A549 treated with Mapracorat at 1 μM for 4 hours (cell line): ENCODE measurements at places on chromosomes 5 and 9. TPM values are rescaled to one million over a fixed set of nuclear protein-coding genes. Genes with fewer than 3 reads are reported as not detected.

Gene KCNN2
- 0.08 to 0.15 TPM (median 0.11 TPM) in 4 of 5 replicates, not detected in the other for total RNA-seq

Gene LHFPL2
- total RNA-seq, result 54.6 to 67.2 TPM (median 61.2 TPM) in 5 replicates

Gene PCDHGB5
- 1.6 to 2.6 TPM (median 2.2 TPM) in 5 replicates for total RNA-seq

Gene MACIR
- total RNA-seq, result 18.1 to 20.5 TPM (median 19.7 TPM) in 5 replicates

Gene TAS2R1
- total RNA-seq, result not detected in 5 replicates

Gene HK3
- not detected in 5 replicates for total RNA-seq

Gene ORM2
- total RNA-seq, result not detected in 5 replicates

Gene ABCA1
- total RNA-seq, result 3.3 to 4.8 TPM (median 3.4 TPM) in 5 replicates

Gene SLCO6A1
- not detected in 5 replicates for total RNA-seq

Gene SH3GL2
- total RNA-seq, result 0.05 to 0.08 TPM (median 0.07 TPM) in 3 of 5 replicates, not detected in the others

Gene AGXT2
- not detected in 5 replicates for total RNA-seq

Gene CDKN2B
- not detected in 5 replicates for total RNA-seq

Gene FBN2
- total RNA-seq, result 13.0 to 20.4 TPM (median 17.9 TPM) in 5 replicates

Gene NIPSNAP3A
- total RNA-seq, result 10.9 to 14.7 TPM (median 14.3 TPM) in 5 replicates

Gene NDUFS6
- total RNA-seq, result 104 to 125 TPM (median 116 TPM) in 5 replicates

Gene IGIP
- 0.55 to 1.0 TPM (median 0.79 TPM) in 5 replicates for total RNA-seq

Gene ZNF883
- 0.78 to 0.99 TPM (median 0.84 TPM) in 5 replicates for total RNA-seq

Gene CXXC5
- 13.8 to 20.9 TPM (median 19.3 TPM) in 5 replicates for total RNA-seq

Gene PCDHGA12
- total RNA-seq, result 0.02 TPM in 1 of 5 replicates, not detected in the others

Gene OXCT1
- 2.5 to 3.7 TPM (median 2.9 TPM) in 5 replicates for total RNA-seq

Gene GIN1
- total RNA-seq, result 3.4 to 5.2 TPM (median 4.5 TPM) in 5 replicates

Gene TPRN
- 6.0 to 10.8 TPM (median 10.2 TPM) in 5 replicates for total RNA-seq

Gene RANBP17
- 2.0 to 2.9 TPM (median 2.4 TPM) in 5 replicates for total RNA-seq

Gene PAEP
- total RNA-seq, result 0.25 to 0.45 TPM (median 0.34 TPM) in 4 of 5 replicates, not detected in the other

Gene ENTPD2
- 2.2 to 2.9 TPM (median 2.4 TPM) in 5 replicates for total RNA-seq

Gene SLC34A3
- total RNA-seq, result 0.08 to 0.28 TPM (median 0.09 TPM) in 3 of 5 replicates, not detected in the others

Gene DIPK1B
- 5.8 to 9.8 TPM (median 8.7 TPM) in 5 replicates for total RNA-seq

Gene FCN2
- total RNA-seq, result not detected in 5 replicates

Gene RGP1
- 12.2 to 16.2 TPM (median 15.3 TPM) in 5 replicates for total RNA-seq

Gene TMEFF1
- total RNA-seq, result 0.53 to 1.7 TPM (median 1.1 TPM) in 5 replicates

Gene PCDHGA8
- 0.02 to 0.06 TPM (median 0.06 TPM) in 3 of 5 replicates, not detected in the others for total RNA-seq
